ENCODE measurements at places on chromosomes 6 and 20.

- DNase-seq, result no peak
Measured at GRCh38 chr20:8671370-8671961, 397.4 kb upstream of the PLCB4 start.

- no peak for DNase-seq
Measured at GRCh38 chr20:61812121-61812844, 253.4 kb downstream of the TAF4 start.

DNA sequence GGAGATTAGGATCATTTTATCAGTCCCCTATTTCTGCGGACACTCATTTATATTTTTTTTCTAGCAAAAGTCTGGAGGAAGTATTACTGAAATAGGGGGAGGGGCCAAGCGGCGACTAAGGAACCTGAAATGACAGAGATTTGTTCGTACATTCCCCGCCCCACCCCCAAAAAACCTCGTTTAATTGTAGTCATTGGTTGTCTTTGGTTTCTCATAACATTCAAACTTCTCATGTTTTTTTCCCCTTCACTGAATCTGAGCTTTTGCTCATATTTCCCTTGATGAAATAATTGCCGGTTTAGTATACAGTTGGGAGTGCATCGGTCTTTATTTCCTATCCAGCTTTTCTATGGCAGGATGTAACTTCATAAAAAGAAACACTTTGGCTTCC is 768 bp upstream of the FYN start:
- peak; percentile 21 for DNase-seq

DNA sequence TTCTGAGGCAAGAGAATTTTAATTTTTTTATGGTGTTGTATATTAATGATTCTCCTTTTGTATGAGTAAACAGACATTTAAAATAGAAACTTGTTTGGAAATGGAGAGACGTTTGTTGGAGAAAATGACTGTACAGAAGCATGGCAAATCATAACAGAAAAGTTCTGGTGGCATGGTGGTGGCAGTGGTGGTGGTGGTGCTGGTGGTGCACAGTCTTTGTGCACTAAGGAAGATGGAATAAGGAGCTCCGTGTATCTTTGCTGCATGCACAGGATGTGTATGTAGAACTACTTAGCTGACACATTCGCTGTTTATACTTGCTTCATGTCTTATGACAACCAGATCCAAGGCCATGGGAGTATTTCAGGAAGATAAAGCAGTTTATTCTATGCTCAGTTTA is 294.9 kb downstream of the UTRN start:
- DNase-seq, result no peak

GRCh38 chr6:10256113-10256690 is 158.7 kb downstream of the TFAP2A start:
- no peak for DNase-seq

DNA sequence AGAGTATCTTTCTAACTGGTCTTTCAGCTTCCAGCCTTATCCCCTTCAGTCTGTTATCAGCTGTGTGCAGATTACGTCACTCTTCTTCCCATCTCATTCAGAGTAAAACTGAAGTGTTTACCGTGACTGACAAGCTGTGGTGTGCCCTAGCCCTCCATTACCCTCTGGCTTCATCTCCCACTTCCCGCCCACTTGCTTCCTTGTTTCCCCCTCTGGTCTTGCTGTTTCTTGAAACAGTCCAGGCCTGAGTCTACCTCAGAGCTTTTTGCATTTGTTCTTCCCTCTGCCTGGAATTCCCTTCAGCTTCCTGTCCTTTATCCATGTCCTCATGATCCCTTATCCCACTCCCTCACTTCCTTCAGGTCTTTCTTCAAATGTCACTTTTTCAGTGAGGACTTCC is 66.9 kb downstream of the CARMIL1 start:
- no peak for DNase-seq

DNA sequence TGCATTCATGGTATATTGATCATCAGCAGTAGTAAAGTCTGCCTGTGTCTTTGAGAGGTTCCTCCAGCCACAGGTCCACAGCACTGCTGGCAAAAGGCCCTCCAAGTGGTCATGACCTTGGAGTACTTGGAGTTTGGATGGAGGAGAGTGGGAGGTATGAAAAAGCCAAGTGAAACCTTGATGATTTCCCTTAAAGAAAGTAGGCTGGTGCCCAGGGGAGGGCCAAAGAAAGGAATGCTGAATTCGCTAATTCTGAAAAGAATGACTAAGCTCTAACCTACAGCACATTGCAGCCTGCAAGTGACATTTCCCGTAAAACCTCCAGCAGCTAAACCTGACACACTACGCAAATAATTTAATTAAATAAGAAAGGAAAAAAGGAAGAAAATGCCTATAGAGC is 223.4 kb upstream of the TAB2 start:
- DNase-seq, result no peak
